GM12892 (cell line): ENCODE measurements at places on chromosomes 12 and 14.

DNA sequence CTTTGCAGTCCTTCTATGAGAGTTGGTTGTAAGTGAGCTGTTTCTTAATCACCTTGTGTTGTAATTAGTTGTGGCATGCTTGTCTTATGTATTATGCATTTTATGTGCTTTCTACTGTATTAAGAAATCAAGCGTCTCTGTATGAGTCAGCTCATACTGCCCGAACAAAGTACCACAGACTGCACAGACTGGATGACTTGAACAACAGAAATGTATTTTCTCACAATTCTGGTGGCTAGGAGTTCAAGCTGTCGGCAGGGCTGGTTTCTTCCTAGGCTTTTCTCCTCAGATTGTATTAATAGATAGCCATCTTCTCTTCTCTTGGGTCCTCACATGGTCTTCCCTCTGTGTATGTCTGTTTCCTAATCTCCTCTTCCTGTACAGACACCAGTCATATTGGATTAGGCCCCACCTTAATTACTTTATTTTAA lies 77.7 kb downstream of the FLRT2 start:
- DNase-seq = no peak

GRCh38 chr12:2494486-2495192 lies 300.1 kb upstream of the FKBP4 start:
- DNase-seq = no peak

DNA sequence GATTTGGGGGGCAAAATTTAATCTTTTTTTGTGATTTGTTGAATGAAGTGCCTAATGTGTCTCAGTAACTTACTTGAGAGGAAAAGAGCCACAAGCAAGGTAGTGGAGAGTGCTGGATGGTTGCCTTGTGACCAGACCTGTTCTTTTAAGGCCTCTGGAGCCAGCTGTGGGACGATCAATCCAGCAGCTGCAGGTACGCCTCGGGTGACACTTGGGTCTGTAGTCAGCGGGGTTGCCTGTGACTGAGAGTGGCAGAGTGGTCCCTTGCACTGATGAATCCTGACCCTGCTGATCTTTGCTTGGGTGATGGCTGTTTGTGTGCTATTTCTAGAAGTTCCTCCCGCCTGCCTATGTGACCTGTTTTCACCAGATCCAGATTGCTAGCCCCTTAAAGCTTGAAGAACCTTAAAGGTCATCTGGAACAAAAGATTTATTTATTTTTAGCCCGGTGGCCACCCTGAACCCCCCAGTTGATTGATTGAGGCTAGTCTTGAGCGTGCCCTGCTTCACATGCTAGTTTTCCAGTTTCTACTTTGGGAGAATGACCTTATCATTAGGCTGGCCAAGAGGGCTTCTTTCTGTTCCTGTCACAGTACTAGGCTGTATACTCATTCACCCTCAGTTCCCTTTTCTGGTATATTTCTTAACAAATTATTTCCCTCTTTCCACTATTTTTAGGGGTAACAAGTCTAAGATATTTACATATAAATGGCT lies 23.2 kb downstream of the PRKCH start:
- no peak for DNase-seq

DNA sequence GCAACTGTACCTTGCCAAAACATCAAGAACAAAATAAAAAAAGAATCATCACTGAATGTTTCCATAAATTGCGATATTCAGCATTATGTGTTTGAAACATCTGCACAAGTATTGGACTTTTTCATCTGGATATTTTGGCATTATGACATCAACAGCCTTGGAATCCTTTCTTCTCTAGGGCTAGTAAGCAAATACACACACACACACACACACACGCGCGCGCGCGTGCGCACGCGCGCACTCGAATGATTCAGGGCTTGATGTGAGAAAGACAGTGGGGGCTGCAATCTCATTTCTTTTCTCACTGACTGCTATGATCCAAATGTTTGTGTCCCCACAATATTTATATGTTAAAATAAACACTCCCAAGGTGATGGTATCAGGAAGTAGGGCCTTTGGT lies 90.0 kb upstream of the SLC38A4 start:
- no peak for DNase-seq

DNA sequence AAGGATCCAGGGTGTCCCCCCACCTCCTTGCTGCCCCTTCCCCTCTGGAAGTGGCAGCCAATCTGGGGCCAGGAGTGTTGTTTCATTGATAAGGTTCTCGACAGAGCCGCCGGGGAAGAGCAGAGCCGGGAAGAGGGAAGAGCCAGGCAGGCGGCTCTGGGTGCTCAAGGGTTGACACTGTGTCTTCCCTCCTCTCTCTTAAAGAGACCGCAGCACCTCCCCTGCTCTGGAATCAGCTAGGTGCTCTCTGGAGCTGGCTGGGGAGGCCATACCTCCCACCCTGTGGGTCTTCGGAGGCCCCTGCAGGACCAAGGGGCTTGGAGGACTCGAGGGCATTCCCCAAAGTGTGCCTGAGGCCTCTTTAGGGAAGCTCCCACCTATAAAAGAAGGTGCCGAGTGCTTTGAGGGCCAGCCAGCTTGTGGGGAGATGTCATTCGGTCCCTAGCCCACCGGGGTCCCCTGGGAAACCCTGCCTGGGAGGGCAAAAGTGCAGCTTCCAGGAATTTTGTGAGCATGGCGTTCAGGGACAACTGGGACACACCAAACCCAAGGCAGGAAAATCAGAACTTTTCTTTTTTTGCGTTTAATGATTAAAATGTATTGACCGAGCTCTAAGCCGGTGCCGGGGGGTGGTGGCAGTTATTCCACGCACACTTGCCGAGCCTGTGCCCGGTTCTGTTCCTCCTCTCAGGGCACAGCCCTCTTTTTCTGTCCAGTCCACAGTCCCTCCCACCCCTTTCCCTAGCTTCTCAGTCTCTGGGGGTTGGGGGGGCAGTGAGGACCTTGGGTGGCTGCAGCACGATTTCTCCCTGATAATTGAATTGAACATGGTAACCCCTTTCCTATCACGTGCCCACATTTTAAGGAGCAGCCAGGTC lies 3.0 kb downstream of the SETD1B start:
- no peak for DNase-seq

DNA sequence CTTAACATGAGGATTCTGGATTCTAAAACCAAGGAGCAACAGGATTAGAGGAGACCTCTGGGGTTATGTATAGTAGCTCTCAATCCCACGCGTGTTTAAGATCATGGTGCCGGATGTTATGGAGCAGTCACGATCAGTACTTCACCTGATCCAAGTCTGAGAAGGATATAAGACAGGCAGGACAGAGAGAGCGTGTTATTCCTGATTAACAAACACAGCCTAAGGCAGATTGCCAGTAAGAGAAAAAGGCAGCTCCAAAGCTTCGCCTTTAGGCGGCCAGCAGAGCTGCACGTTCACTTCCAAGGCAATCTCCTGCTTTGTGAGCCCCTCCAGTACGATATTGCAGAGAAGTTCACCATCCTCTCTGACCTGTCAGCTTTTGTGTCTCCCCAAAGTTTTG lies 5.5 kb downstream of the SETD3 start:
- no peak for DNase-seq

DNA sequence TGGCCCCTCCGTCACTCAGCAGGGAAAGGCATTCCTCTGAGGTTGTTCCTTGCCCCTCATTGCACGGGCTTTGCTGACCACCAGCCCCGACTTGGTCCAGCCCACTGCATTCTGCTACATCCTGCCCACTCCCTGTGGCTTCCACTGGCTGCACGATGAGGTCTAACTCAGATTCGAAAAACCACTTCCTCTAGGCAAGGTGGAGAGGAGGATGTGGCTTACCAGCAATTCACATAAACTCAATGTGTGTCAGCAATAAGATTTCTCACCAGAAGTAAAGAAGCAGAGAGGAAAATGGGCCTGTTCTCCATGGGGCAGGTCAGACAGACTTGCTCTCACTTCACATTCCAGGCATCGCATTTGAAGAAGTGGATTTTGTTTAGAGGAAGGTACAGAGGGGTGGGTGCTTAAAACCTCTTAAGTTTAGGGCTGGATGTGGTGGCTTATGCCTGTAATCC lies 14.7 kb downstream of the GPR68 start:
- DNase-seq = peak; percentile 69

- no peak for DNase-seq
Observed at GRCh38 chr14:74647678-74648461, 35.8 kb upstream of the LTBP2 start.

DNA sequence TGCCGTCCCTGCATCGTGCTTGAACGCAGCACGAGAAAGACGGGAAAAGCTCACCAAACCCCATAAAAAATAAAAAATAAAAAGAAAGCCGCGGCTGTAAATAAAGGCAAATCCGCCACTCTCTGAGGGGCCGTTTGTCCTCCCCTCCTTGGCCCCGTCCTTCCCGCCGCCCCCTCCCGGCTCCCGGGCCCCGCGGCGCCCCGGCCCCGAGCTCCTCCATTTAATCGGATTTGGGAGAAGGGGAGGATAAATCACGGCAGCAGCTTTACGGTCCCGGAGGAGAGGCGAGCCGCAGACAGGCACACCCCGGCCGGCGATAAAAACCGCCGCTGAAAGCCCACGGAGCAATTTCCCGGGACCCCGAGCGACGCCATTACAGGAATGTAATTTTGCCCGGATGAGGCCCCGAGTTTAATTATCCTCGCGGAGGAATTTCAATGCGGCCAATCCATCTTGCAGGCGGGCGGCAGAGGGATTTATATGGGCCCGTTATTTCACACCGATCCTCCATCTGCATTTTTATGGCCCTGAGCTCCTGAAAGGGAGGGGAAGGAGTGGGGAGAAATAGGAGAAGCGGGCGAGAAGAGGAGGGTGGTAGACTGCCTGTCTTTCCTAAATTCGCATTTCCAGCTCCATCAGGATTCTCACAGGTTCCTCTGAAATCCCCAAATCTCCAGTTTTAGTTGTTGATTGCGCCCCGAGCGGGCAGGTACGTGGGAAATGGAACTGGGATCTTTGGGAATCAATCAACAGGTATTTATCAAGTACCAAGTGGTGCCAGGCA lies 1.3 kb upstream of the ATP5MC2 start:
- no peak for DNase-seq

DNA sequence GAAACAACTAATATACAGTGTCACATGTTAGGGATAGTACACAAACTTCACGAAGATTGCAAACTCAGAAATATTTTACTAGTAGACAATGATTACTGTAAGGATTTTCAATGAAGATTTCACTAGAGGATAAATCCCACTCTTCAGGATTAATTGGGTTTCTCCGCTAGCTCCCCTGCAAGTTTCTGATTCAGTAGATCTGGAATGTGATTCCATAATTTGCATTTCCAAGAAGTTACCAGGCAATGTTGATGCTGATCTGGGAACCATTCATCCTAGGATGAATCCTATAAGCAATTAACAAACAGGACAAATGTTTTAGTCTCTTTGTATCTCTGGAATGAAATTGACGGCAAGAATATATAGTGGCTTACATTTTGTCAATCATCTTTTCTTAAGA lies 272.4 kb downstream of the ALX1 start:
- no peak for DNase-seq

DNA sequence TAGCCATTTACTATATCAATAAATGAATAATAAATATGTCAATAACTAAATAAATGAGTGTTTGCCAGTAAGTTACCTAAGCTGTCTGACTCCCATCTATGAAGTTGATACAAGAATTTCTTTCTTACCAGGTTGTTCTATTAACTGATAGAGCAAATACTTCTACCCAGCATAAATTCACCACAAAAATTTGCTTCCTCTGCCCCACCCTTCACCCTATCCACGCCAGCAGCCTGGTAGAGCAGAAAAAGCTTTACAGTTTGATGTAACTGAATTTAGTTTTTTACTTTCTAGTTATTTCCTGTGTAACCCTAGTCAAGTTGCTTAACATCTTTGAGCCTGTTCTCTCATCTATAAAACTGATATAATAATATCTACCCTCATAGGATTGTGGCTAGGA lies 94.9 kb upstream of the SLC16A7 start:
- DNase-seq = no peak

- no peak for DNase-seq
Observed at GRCh38 chr14:36450550-36450949, 69.5 kb downstream of the NKX2-1 start.

- no peak for DNase-seq
Observed at GRCh38 chr12:8841778-8842177, 19.4 kb downstream of the A2ML1 start.

- no peak for DNase-seq
Observed at GRCh38 chr12:25347716-25348592, 97.2 kb upstream of the KRAS start.

DNA sequence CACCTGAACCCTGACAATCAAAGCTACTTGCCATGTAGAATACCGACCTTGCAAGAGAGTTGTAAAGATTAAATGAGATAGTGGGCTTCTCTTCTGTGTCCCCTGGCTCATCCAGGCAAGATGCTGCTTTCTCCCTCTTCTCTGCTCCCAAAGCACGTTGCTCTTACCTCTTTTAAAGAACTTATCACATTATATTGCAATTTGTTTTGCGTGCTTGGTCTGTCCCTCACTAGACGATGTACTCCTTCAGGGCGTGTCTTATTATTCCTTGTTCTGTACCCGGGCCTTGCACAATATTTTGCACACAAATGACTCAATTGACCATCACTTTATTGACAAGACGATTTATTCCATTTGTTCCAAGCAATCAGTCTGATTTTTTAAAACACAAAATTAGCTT lies 3.3 kb downstream of the DCN start:
- no peak for DNase-seq

GRCh38 chr14:96747006-96747405 lies 50.2 kb upstream of the VRK1 start:
- no peak for DNase-seq

DNA sequence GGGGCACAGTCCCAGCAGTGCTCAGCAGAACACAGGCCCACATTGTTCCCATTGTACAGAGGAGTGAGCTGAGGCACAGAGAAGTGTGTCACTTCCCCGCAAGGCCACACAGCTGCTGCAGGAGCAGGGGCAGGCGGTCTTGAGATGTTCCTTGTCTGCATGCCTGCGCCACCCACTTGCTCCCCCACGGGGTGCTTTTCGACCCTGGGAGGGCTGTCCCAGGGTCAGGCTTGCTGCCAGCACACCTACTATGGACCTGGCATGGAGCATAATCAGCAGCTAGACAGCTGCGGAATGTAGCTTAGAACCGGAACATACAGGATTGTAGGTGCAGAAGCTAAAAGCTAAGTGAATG lies 7.8 kb upstream of the EP400 start:
- no peak for DNase-seq

GRCh38 chr14:34933301-34933700 lies 49.5 kb upstream of the SRP54 start:
- DNase-seq = no peak

DNA sequence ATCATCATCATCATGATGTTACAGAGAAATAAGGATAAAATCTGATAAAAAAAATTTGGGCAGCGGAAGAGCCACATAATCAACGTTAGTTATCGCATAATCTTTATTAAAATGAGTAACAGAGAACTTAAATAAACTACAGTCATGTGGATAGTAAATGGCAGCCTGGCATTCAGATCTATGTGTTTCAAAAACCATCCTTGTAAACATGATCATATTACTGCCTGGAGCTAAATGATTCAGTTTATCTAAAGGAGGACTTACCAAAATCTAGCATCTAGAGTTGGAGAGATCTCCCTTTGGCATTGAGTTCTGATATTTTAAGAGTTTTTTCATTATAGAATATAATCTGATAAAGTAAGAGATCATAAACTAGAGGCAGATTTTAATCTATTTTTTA lies 200.1 kb upstream of the MGAT4C start:
- no peak for DNase-seq
